ENCODE measurements at places on chromosomes 13 and 19.

DNA sequence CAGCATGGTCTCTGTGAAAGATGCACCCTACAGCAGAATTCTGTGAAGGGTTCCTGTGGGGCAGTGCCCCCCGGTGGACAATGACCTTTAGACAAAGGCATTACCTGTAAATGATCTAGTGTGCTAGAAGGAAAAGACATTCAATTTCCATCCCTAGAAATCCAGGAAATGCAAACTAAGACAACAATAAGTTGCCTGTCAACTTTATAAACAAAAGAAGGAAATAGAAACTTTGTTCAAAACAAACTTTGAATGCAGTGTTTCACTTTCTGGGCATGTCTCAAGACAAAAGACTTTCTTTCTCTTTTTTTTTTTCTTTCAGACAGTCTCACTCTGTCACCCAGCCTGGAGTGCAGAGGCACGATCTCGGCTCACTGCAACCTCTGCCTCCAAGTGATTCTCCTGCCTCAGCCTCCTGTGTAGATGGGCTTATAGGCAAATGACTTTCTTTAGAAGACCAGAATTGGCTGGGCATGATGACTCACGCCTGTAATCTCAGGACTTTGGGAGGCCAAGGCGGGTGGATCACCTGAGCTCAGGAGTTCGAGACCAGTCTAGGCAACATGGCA lies 15.5 kb downstream of the TEX101 start:
- DNase-seq, result no peak

- DNase-seq, result no peak
Observed at GRCh38 chr13:66644855-66645460, 585.2 kb downstream of the PCDH9 start.

- DNase-seq, result no peak
Observed at GRCh38 chr13:64377606-64378005, 2852.5 kb downstream of the PCDH9 start.

GRCh38 chr19:18397242-18398202 lies at the start of gene LRRC25:
Gene LRRC25, minus strand, starts transcription at chr19:18397622. Its CDS starts 659 bp downstream, at chr19:18396963.
- peak; percentile 39 for DNase-seq

GRCh38 chr13:59879281-59879680 lies 284.4 kb downstream of the DIAPH3 start:
- no peak for DNase-seq

DNA sequence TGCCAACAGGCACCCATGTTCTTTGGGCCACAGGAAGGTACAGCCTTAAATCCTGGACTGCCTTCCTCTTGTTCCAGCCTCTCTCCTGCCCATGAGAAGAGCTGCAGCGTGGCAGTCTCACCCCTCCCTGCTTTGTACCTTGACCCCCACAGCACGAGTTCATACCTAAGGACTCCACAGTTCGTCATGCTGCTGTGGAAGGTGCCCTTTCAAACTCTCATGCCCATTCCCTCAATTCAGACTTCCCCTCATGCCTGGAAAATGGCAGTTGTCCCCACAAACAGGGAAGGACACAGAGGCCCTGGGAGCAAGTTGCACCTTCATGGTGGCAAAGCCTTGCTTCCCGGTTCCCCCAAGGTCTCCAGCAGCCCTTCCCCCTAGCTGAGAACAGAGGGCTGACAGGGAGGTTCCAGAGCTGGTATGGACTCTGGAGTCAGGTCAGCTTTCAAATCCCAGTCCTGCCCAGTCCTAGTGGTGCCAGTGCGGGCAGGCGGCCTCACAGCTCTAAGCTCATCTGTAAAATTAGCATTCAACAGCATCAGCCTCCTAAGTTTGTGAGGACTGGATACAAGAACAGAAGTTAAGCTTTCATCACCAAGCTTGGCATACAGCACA lies 8.6 kb downstream of the GSK3A start:
- DNase-seq, result no peak

GRCh38 chr13:23656637-23657371 lies 86.6 kb downstream of the TNFRSF19 start:
- no peak for DNase-seq

Measured in KG1 (cell line).